Activated T-helper 1 cell treated with anti-CD3 and anti-CD28 coated beads, Interleukin-2, amount 50 U/mL, for 16 hours (primary cell): ENCODE measurements at places on chromosomes 1 and 21.

GRCh38 chr1:236810018-236810417 is 14.9 kb downstream of the MTR start:
- DNase-seq, result no peak

GRCh38 chr1:201456499-201457309 is 12.3 kb downstream of the PHLDA3 start:
- no peak for DNase-seq

DNA sequence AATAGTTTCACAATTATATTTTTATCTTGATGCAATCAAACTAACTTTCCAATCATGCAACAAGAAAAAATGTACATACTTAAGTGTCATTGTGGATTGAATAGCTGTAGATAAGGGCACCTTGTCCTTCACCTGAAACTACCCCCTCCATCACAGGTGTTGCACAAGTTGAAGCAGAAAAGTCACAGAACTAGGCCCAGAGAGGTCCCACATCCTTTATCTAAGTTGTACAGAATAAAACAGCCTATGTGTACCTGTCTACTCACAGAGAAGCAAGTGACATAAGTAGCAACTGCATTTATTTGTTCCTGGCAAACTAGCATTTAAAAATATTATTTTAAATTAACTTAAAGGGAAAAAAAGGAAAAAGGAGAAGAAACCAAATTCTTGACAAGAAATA is 256.8 kb downstream of the FAF1 start:
- DNase-seq, result no peak

- no peak for DNase-seq
These were observed 15.0 kb downstream of the NFIA start for GRCh38 chr1:61097317-61097716.

DNA sequence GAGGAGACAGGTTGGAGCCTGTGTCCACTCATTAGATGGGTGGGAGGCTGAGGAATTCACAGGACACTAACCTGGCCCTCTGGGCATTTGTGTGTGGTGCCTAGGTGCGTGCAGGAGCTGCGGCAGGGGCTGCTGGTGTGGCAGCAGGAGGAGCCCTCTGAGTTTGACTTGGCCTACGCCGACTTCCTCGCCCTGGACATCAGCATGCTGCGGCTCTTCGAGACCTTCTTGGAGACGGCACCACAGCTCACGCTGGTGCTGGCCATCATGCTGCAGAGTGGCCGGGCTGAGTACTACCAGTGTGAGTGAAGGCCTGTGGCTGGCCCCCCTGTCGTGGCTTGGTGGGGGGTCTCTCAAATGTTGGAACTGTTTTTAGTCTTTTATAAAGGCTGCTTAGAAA is 3.6 kb downstream of the XKR8 start:
- DNase-seq, result no peak
